ENCODE measurements at places on chromosomes 12 and 14. TPM values are rescaled to one million over a fixed set of nuclear protein-coding genes. Genes with fewer than 3 reads are reported as not detected.

DNA sequence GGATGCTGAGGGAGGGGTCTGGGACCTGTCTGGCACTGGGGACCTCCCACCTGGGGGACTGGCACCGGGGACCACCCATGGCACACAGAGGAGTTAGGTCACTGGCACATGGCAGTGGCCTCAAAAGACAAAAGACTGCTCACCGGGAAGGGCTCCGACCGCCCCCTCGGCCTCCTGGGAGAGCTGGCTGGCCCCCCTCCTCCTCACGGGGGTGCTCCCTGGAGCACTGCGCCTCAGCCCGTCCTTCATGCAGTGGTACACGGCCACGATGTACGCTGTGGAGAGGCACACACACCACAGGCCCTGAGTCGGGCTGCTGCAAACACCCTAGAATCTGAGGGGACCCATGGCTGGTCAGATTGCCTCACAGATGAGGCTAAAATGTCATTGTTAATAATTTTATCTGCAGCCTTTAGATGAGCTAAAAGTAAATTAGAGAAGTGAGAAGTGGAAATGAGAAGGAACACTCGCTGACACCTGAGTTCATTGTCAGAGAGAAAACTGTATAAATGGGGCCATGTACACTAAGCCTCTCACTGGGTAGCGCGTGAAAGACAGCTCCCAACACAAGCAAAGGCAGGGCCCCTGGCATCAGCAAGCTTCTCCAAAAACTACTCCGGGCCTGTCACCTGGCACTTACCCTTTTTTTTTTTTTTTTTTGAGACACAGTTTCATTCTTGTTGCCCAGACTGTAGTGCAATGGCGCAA, 14.1 kb downstream of the P2RX2 start:
- no peak for DNase-seq

DNA sequence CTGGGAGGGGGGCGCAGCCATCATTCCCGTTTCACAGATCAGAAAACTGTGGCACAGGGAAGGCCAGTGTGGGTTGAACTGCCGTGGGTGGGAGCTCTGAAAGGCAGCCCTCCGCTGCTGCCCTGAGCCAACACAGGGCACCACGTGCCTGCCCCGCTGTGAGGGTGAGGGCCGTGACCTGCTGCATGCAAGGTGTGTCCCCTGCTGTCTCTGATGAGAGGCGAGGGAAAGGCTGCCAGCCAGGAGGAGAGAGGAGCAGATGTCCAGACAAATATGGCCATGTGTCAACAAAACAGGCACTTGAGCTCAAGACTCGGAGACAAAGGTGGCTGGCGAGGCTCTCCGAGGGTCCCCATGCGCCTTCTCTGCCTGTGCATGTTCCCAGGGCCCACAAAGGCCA, 108.8 kb downstream of the RBM19 start:
- DNase-seq: no peak

- DNase-seq: no peak
Observed at GRCh38 chr12:64466178-64466577, 14.3 kb downstream of the TBK1 start.

- no peak for DNase-seq
Observed at GRCh38 chr14:72614891-72615415, 278.9 kb downstream of the DPF3 start.

DNA sequence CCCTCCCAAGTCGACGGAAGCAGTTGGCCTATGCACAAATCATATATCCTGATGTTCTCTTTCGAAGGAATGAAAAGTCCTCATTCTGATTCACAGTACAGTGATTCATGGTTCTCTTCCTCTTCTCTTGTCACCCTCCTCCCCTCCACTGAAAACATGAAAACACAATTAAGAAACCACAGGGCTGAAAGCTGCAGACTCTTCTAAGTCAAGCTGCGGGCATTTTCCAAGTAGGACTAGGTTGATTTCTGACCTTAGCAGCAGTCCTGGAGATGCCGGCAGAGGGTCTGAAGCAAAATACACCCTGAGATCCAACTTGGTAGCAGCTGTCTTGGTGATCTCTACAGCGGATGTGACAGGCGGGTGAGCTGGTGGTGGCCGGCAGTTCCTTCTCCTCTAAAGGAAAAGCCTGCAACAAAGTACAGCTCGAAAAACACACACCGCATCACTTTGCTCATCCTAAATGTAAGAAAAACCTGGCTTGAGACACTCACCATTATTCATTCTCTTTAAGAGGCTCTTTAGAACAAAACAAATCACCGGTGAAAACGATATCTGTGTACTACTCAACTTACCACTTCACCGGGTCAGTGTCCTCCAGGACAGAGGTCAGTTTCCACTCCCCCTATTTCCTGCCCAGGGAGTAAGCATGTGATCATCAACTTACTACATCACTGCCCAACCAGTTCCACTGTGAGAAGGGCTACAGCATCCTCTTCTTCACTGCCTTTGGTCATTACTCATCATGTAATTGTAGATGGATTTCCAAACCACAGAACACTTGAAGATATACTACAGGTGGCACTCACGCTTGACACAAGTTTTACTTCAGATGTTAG, 6.0 kb downstream of the TMCC3 start:
- peak; percentile 23 for DNase-seq

DNA sequence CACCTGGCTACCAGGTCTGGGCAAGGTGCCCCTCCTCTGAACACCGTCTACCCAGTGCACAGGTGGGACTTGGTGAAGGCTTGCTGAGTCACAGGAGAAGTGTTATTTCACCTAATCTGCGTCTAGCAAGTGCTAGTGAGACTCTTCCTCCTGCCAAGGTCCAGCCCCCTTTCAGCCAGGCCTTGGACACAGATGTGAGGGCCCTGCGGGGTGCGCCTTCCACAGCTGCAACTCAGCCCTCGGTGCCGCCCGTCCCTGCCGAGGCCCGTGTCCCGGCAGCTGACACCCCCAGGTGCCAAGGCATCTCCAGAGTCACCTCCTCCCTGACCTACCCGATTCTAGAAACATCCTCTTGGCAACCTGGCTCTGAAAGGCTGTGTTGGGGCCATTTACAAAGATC, 55.1 kb downstream of the PRIMA1 start:
- DNase-seq: no peak

- DNase-seq: no peak
Observed at GRCh38 chr12:23722655-23723054, 226.8 kb downstream of the SOX5 start.

- DNase-seq: no peak
Observed at GRCh38 chr14:100824091-100824551, 1.8 kb upstream of the MEG3 start.

DNA sequence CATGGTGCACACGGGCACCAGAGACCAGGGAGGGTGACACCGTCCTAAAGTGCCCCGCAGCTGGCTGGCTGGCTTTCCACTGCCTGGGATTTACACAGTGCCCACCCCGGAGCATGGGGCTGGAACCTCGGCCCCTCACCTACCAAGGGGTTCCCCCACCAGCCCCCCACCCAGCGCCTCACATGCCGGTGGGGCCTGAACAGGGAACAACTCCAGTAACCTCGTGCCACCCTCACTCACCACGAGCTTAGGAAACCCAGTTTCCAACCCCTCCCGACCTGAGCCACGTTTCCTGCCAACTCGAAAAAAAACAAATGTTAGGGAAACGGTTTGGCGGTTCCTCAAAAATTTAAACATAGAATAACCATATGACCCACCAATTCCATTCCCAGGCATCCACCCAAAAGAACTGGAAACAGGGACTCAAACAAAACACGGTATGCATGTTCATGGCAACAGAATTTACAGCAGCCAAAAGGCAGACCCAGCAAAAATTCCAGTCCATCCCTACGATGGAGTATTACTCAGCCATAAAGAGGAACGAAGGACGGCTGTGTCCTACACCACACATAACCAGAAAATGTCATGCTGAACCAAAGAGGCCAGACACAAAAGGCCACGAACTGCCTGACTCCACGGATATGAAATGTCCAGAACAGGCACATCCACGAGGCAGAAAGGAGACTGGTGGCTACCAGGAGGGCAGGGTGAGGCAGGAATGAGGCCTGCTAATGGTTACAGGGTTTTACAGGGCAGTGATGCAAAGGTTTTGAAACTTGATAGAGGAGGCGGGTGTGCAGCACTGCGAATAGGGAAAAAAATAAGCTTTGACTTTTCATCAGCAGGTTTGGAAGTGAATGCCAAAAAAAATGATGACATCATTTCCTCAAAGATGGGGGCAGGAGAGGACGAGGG, 68.9 kb downstream of the NCOR2 start:
- DNase-seq: no peak

DNA sequence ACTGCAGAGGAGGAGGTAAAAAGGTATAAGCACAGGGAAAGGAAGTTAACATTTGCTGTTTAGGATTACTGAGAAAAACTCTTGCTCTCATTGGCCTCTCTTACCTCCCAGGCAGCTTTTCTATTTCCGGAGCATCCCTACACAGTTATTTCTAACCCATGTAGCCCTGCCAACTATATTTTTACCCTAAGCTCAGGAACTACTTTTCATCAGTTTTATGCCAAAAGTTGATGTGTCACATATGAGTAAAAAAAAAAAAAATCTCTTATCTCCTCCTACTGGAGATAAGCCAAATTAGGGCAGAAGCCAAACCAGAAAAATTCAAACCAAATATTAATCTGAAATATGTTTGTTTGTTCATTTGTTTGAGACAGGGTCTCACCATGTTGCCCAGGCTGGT, 34.4 kb upstream of the PSMA6 start:
- DNase-seq: no peak

DNA sequence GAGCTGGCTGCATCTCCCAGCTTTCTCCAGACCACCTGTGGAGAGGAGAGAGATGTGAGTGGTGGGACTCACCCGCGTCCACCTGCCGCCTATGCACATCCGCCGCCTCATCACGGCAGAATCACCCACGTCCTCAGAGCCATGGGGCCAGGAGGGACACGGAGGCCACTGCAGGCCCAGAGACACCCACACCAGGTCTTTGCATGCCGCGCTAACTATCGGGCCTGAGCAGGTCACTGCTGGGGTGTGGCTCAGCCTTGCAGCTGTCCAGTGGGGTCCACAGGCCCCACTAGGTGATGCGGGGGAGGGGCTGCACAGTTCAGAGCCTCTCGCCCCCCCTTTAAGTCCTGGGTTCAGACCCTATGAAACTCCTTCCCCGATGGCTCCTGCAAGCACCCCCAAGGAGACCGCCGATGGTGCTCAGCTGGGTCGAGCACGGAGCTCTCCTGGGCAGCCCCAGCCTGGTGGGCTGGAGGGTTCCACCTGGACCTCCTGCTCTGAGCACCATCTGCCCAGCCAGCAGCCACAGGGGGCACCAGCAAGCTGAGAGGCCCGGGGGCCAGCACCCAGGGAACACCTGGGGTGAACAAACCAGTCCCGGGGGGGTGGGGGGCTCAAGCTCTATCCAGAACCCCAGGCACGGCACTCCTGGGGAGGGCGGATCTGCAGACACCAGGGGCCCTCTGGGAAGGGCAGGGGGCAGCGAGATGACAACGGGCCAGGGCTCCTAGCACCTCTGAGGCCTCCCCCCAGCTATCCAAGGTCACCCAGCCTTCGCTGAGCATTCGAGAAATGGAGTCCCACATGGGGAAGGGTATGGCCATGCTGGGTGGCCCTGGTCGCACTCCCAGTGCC, 34.3 kb downstream of the CCNK start:
- no peak for DNase-seq

GRCh38 chr14:55724736-55725135, 144.7 kb downstream of the KTN1 start:
- no peak for DNase-seq

GRCh38 chr14:23435543-23436326, at the start of gene MYH7:
TSS of gene MYH7 (minus strand) at chr14:23435660. CDS start at chr14:23433732, 1,928 bp downstream.
- no peak for DNase-seq

PCBP2 gene
- 1,155 TPM for total RNA-seq

TPH2 gene
- not detected for total RNA-seq

ASPG gene
- 0.30 TPM for total RNA-seq

NANOG gene
- not detected for total RNA-seq

PLCZ1 gene
- total RNA-seq: not detected

WSCD2 gene
- total RNA-seq: not detected

CELA1 gene
- total RNA-seq: not detected

HOXC9 gene
- not detected for total RNA-seq
